ENCODE measurements at places on chromosomes 5 and 9.

GRCh38 chr9:83521411-83521810, 16.8 kb downstream of the FRMD3 start:
- DNase-seq: no peak

GRCh38 chr5:96037128-96037527, 75.5 kb upstream of the ELL2 start:
- no peak for DNase-seq

DNA sequence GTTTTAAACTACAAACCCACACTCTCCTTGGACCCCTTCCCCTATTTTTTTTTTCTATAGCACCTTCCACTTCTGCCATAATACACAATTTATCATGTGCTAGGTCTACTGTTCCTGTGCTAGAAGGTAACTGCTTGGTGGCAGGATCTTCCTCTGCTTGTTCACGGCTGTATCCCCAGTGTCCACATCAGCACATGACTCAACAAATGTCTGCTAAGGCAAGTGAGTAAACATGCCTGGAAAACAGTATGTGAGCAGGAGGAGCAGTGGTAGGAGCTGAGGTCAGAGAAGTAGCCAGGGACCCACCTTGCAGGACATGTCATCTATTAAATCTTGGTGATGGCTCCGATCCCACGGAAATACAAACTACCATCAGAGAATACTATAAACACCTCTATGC, 79.4 kb downstream of the AUH start:
- no peak for DNase-seq

DNA sequence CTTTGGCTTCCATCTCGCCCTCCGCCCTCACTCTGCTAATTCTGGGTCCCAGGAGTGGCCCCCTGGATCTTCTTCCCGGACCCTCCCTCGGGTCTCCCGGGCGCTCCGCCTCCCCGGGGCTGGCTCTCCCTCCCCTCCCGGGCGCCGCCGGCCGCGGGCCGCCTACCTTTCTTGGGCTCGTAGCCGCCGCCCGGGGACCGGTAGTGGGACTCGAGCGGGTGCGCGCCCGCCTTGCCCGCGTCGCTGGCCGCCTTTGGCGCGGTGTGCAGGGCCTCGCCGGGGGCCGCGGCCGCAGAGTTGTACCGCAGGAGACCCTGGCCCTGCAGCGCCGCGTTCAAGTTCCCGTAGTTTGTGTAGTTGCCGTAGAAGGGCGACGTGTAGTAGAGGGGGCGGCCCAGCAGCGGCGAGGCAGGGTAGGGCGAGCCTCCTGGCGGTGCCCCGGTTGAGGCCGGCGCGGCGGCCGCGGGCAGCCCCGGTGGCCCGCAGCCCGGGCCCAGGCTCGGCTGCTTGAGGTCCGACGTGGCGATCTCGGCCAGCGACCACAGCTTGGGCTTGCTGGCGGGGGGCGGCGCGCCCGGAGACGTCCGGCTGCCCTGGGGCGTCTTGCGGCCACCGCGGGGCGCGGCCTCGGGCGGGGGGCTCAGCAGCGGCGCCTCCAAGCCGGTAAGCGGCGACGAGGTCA, 3.2 kb downstream of the IRX2 start:
- DNase-seq: peak; percentile 43

- no peak for DNase-seq
Observed at GRCh38 chr5:147175516-147176097, 59.2 kb upstream of the STK32A start.

- DNase-seq: peak; percentile 56
Observed at GRCh38 chr5:139844472-139845145, 49.0 kb downstream of the PSD2 start.

DNA sequence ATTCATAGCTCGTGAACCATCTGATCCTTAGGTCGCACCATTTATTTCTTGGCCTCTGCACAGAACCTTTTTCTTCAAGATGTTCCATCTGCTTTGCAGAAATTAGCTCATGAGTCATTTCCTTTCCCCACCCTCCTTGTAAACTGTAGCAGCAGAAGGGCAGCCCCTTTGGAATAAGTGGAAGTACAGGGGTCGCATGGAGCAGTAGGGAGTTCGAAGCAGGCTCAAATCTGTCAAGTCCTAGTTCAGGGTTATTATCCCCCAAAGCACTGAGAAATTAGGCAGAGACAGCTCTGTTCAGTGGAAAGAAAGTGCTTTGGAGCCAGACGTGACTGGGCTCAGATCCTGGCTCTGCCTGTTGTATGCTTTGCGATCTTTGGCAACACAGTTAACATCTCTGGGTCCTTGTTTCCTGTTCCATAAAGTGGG, 84.2 kb downstream of the SGCD start:
- no peak for DNase-seq

- no peak for DNase-seq
Observed at GRCh38 chr9:12774861-12775678, at the start of gene LURAP1L. Gene LURAP1L, plus strand, starts transcription at chr9:12775020. Its CDS starts 696 bp downstream, at chr9:12775716.

- DNase-seq: no peak
Observed at GRCh38 chr5:25579111-25579510, 934.3 kb upstream of the CDH10 start.

DNA sequence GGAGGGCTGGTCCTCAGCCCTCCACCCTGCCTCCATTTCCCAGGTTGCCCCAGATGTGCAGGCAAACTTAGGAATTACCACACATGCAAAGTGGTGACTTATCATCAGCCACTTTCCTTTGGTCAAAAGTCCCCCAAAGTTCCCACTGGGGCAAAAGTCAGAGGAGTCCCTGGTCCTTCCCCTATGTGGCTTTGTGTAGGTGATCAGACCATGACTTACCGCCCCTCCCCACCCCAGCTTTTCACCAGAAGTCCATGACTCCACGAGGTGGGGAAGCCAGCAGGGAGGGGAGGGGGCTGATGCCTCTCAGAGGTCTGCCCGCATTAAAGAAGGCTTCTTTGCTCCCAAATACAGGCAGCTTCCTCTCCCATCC, 5.8 kb downstream of the TRAF1 start:
- no peak for DNase-seq

GRCh38 chr5:132677191-132677590, 3.4 kb downstream of the IL4 start:
- DNase-seq: no peak

DNA sequence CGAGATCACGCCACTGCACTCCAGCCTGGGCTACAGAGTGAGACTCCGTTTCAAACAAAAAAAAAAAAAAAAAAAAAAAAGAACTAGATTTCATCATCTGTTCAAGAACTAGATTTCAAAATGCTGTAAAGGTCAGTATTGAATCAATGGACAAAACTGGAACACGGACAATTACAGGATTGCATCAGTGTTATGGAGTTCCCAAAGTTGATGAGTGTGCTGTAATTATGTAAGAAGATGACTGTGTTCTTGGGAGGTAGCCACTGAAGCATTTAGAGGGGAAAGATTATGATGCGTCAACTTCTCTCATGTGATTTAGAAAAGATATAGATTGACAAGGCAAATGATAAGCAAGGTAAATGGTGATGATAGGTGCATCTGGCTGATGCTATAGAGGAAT, 6.5 kb downstream of the FAM240B start:
- DNase-seq: no peak

DNA sequence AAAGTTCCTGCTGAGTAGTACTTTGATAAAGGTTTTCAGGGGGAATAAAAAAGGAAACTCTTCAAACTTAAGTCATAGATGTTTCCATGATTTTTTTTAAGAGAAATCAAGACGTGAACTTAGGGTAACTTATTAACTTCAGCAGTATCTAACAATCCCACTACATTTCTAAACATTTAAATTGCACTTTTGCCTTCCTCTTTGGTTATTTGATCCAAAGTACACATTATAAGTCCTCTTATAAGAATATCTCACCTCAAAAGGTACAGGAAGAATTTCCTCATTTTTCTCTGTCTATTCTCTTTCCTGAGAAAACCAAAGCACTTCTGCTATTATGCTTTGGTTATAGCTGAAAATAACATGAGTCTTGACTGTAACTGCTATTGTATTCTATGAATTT, 7.9 kb downstream of the PTPRD start:
- DNase-seq: no peak

DNA sequence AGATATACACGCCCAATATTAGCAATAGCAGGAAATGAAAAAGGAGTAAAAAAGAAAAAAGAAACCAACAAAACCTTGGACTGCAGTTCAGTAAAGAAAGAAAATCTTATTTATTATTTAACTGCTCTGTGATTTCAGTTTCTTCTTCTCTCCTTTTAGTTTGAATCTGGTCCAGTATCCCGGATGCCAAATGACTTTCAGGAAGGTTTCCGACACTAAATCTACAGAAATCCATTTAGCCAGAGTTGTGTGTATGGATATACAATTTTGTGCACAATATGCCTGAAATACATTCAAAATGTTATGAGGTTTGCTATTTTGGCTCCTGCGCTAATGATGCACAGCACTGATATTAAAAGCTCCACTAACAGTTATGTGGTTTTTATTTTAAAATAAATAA, 64.5 kb downstream of the FBXL7 start:
- no peak for DNase-seq

GRCh38 chr9:135440620-135441019, 39.0 kb upstream of the PPP1R26 start:
- no peak for DNase-seq

DNA sequence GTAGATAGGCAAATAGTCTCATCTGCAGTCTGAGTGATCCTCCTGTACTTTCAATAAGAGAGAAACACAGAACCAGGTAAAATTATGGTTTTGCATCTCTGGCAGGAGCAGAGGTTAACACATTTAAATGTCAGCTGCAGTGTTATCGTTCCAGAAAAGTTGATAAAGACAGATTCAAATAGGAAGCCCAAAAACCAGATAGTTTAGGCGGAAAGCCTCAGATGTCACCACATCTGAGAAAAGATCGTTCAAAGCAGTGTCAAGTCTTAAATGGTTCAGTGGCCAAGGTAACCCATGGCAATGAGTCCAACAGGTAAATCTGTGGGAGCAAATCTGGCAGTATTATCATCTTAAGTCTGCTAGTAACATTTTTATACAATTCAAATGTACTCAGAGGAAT, 542.1 kb upstream of the MEF2C start:
- DNase-seq: no peak

GRCh38 chr5:136040746-136041415, 12.1 kb downstream of the TGFBI start:
- DNase-seq: no peak

DNA sequence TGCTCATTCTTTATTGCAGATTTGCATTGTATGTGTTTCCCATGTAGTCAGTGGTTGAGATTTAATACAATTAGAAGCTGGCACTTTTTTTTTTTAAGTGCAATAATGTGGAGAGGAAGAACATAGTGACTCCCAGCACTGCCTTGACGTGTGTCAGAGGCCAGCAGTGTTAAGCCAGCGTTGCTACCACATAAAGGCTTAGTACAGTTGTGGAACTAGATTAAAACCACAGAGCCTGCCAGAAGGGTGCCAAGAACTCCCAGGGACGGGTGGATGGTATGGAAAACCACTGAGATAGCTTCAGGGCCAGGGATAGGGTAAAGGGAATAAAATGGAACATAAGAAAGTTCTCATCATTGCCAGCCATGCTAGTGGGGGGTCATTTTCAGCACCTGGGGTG, 142.9 kb downstream of the TRIO start:
- DNase-seq: no peak

DNA sequence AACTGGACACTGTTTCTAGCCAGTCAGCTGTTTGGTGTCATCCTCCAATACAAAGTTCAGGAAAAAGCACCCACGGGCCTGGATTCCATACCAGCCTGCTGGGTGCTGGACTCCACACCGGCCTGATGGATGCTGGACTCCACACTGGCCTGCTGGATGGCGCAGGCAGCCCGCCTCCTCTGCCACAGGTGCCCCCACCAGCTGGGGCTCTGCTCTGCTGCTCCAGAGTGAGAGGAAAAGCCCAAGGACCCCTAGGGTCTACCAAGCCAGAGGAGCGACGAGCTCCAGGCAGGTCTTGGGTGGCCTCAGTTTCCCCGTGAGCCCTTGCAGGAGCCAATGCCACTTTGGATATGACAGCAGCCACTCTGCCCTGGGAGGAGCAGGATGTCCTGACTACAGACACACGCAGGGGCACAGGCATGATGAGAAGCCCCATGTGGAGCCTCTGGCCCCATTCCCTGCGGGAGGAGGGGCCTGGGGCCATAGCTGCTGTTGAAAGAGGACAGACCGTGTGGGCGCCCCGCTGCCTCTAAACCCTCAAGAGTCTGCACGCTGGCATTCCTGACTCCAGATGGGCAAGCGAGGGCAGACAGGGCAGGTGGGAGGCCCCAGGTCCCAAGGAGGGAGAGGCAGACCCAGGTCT, 141.6 kb downstream of the OLFM1 start:
- DNase-seq: no peak

DNA sequence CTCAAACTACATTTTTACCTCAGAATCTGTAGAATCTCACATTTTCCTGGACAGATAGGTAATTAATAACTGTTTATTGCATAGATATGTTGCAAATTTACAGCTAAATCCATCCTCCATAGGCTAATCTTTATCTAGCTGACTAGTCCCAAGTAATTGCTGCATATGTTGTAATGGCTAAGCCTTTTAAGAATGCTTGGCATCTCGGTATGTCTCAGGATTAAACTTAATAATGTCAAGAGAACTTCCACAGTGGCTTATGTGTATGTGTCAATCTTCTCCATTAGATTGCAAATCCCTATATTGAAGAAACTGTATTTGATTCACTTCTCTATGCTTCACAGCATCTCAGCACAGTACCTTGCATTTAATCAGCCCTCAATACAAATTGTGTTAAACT, 131.9 kb downstream of the PRDM9 start:
- DNase-seq: no peak

- DNase-seq: no peak
Observed at GRCh38 chr5:135541807-135542502, 6.2 kb upstream of the NEUROG1 start.

DNA sequence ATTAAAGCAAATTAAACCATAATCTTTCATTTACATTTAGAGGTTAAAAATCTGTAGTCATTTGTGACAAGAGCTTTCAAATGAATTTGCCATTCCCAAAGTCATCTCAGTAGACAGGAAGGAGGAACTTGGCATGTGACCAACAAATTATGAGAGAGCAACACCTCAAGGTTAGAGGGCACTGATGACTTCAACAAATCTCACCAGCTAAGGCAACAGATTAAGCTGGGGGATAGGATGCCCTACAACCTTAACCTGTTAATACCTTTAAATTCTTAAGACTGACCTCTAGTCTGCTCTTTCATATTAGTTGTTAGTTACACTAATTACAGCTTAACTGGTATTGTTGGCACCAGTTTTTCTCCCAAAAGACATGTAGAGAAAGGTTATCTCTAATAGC, 18.4 kb downstream of the POU5F2 start:
- no peak for DNase-seq

DNA sequence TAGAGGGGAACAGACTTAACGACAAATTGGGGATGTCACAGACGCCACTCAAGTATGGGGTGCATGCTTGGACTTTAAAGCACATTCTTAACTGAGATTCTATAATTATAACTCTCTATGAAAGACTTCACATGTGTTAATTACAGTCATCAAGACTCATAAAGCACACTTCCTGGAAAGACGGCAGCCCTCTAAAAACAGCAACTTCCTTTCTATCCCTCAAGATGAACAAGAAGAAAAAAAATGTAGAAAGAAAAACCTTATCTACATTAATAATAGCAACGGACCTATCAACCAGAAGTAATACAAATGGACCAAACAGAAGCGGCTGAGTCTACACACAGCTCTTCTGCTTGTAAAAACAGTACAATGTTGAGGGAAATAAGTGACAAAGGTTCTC, 21.2 kb downstream of the GNAQ start:
- DNase-seq: no peak

- no peak for DNase-seq
Observed at GRCh38 chr9:79581388-79581787, 9.6 kb downstream of the TLE4 start.

- DNase-seq: no peak
Observed at GRCh38 chr9:123832858-123833650, 96.9 kb downstream of the DENND1A start.

Measured in stimulated activated effector memory CD8-positive, alpha-beta T cell treated with anti-CD3 and anti-CD28 coated beads, Interleukin-12 subunit alpha, Interleukin-12 subunit beta, amount 100 ng/mL, for 72 hours (primary cell).